H1 (cell line): ENCODE measurements at places on chromosomes 3 and 15. TPM values are rescaled to one million over a fixed set of nuclear protein-coding genes. Genes with fewer than 3 reads are reported as not detected.

GRCh38 chr15:28915935-28916334 is 30.2 kb downstream of the APBA2 start:
- no peak for DNase-seq

DNA sequence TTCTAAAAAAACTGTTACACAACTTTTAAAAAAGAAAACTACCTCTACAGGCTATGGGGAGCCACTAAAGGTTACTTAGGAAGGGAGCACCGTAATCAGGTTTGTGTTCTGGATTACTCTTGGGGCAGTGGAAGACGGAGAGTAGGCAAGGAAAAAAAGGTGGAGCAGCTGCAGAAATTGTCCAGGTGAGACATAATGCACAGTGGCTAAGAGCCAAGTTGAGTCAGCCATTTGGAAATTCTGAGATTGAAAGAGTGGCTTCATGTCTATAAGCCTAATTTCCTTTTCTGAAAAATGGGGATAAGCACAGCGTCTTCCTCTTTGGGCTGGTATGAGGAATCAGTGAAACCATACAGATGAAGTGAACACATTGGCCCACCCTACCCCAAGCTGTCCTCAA is 195.2 kb downstream of the CADPS start:
- no peak for DNase-seq

DNA sequence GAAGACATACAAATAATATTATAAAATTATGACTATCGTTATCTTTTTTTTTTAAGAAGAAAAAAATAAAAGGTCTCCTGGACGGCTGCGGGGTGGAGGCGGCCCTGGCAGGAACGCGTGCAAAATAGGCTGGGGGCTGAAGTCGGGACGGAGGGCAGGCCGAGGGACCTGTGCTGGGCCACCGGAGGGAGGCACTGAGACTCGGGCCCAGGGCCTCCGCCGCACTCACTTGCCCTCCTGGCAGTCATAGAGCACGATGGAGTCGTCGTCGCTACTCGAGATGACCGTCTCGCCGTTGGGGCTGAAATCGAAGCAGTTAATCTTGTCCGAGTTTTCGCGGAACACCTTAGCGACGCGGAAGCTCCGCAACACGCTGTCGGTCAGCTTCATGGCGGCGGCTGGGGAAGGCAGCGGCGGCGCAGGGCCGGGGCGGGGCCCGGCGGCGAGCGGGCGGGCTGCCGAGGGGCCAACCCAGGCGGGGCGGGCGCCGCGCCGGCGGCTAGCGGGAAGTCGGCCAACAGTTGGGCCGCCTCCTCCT is 408 bp downstream of the WDR82 start:
- DNase-seq: no peak

DNA sequence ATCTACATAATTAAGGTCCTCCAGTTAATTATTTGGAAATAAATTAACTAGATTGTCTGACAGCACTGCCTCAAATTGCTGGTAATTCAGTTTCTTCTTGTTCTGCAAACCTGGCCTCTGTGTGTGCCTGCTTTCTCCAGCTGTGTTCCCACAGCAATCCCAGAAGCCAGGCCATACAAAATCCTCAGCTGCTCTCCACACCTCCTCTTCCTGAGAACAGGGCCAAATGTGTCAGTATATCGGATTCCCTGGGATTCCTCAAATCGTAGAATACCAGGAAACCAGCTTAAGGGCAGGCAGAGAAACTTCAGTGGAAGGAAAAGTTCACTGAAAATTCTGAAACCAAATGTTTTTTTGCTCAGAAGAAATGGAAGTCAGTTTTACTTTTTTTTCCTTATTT is 261.4 kb downstream of the ZMAT3 start:
- DNase-seq: no peak

GRCh38 chr15:64985366-64986033 is 4.2 kb downstream of the SPG21 start:
- DNase-seq: peak; percentile 26

- no peak for DNase-seq
Measured at GRCh38 chr3:177795859-177796258, 598.6 kb upstream of the TBL1XR1 start.

GRCh38 chr3:11407644-11408043 is 135.4 kb downstream of the ATG7 start:
- no peak for DNase-seq

DNA sequence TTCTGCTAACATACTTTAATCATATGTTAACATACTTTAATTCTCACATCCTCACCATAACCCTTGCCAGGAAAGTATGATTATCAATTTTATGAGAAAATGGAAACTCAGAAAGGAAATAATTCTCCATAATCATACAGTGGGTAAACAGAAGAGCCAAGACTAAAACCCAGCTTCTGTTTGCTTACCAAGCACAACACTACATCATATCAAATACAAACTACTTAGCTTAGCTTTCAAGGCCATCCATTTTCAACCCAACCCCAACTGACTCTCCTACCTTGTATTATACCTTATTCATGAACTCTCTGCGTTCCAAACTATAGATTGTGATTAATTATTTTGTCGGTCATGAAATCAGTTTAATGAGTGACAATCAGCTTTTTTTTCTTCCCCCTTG is 9.0 kb downstream of the ZNF148 start:
- no peak for DNase-seq

- DNase-seq: no peak
Measured at GRCh38 chr15:73899197-73900094, 26.1 kb downstream of the TBC1D21 start.

DNA sequence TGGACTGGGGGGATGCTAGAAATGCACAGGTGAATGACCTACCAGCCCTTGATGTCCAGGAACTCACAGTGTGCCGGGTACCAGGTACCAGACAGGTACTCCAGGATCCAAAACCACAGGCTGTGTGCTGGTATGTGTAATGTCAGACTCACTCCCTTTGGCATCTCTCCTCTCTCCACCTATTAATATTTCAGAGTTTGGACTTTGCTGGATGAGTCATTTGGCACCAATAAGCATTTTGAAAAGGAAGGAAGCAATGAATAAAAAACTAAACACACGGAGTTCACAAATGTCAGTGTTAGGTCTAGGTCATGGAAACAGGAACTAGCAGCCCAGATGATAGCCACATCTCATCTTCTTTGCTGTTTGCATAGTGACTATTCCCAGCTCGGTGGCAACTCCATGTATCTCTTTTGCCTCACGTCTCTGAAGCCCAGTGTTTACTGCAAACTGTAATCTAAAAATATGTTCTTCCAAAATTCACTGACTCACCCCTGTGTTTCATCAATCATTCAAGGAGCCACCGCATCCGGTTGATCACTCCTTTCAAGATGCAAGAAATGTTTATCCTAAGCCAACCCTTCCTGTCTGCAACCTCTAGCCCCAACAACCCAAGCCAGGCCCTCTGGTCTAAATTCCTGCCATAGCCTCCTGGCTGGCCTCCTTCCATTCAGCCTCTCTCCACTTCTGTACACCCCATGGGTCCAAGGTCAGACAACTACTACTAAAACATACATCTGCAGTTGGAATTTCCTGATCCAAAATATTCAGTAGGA is 8.4 kb downstream of the ITGB5 start:
- no peak for DNase-seq

DNA sequence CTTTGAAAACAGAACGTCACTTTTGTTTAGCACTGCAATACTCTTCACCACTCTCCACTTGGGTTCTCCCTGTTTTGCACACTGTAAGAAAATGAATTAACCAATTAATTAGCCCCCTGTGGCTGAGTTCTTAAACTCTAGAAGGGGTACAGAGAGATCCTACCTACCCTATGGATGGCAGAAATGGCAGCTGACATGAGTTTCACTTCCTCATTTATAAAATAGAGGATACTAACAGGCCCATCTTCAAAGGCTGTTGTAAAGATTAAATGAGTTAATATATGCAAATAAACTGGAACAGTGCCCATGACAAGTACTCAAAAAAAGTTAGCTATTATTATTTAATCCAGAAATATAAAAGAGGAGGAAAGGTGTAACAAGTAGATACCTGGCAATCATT is 36.9 kb downstream of the SUCLG2 start:
- no peak for DNase-seq

- DNase-seq: no peak
Measured at GRCh38 chr3:78273326-78273725, 1233.4 kb downstream of the ROBO2 start.

DNA sequence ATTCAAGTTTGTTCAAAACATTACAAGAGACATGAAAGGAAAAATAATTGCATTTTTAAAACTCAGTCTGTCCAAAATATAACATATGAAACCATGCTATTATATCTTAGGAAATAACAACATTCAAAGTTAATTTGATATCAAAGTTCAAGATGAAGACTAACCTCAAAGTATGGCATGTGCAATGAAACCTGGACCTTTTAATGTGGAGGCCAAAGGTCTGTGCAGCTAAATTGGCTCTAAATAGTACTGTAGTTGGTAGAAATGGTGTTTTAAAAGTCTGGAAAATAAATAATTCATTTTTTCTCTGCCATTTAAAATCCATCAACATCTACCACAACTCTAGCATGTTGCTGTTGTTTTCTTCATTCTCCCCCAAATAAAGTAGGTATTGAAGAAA is 8.7 kb downstream of the GRAMD1C start:
- DNase-seq: no peak

- DNase-seq: no peak
Measured at GRCh38 chr3:35223632-35224394, 415.5 kb upstream of the ARPP21 start.

GRCh38 chr3:148896062-148896461 is 31.0 kb downstream of the CPA3 start:
- DNase-seq: no peak

- no peak for DNase-seq
Measured at GRCh38 chr3:176992978-176993377, 204.3 kb downstream of the TBL1XR1 start.

GRCh38 chr3:36700537-36701248 is 63.7 kb downstream of the DCLK3 start:
- peak; percentile 73 for DNase-seq

DNA sequence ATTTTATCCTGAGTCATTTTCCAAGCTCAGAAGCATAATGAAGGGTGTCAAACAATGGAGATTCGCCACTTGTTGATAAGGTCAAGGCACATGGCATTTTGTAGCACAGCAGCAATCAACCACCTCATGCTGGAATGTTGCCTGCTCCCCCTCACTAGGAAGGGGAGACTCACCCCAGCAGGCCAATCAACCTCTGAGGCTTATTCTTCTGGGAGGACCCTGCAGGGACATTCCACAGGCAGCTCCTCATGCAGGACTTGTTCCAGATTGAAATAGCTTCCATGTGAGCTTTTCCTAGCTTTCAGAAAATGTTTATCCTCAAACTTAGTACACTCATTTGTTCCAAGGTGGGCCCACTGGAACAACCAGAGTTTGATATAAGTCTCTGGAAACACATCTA is 77.6 kb downstream of the SSR3 start:
- DNase-seq: no peak

- DNase-seq: no peak
Measured at GRCh38 chr15:69474846-69475455, 22.3 kb downstream of the RPLP1 start.

DNA sequence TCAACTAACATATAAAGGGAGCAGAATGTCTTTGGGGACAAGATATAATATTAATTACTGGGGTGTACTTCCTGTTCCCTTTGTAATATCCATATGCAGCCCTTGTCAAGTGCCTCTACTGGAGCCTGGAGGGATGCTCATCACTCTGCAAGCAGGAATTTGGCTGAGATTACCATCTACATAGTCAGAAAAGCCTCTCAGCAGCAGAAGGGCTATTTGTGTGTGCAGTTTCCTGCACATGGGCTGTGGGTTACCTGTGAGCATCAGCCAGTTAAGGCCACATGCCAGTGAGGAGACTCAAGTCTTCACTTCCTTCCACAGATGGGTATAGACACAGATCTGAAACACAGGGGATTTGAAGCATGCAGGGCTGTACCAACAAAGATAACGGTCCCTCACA is 278.1 kb upstream of the PLSCR5 start:
- no peak for DNase-seq

DNA sequence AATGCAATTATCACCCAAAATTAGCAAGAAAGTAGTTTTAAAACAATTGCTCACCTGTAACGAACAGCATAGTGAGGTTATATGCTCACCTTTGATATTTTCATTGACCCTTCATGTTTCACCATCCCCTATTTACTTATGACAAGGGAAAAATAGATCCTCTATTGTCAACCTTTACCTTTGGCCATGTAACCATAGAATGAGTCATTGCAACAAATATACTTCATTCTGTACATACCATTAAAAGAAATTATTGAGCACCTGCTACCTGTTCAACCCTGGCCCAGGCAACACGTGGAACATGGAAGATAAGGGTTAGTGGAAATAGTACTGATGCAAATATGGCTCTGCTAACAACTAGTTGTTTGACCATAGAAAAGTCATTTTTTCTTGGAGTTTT is 20.2 kb downstream of the LSAMP start:
- no peak for DNase-seq

- DNase-seq: no peak
Measured at GRCh38 chr15:96076350-96076749, 254.2 kb upstream of the NR2F2 start.

DNA sequence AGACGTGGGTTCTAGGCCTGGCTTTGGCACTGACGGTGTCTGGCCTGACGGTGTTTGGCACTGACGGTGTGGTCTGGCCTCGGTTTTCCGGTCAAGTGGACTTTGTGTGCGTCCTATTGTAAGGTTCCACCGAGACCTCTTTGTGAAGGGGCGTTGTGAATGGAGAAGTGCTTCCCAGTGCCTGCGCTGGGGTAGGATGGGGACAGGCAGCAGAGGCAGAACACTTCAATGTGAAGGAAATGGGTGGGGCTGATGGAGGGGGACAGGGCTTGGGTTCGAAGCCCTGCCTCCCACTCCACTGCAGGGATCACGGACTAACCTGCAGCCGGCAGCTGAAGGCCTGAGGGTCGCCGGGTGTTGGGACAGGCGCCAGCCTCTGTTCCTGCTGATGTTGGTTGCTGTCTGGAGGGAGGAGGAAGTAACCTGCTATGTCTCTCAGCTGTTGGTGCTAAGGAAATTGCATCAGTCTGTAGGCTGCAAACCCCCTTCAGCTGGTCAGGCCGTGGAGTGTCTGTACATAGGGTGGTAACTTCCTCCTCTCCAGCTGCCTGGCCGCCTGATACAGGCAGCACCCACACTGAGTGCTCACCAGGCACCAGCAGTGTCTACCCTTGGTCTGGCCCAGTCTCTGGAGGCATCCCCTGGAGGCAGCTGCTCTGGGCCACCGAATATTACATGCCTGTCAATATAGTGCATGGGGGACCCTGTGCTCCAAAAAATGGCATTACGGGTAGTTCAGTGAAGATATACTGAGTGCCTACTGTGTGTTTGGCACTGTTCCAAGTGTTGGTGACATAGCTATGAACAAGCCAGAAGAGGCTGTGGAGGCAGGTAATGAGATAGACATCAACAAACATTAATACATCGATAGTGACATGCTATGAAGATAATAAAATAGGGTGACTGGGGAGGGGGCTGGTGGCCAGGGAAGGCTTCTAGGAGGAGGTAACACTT is 1.1 kb downstream of the TM6SF1 start:
- DNase-seq: no peak

The FANCD2OS gene
- not detected in 2 replicates for total RNA-seq

The ZNF662 gene
- not detected in 2 replicates for total RNA-seq

The CHL1 gene
- total RNA-seq: 0.33 and 0.99 TPM in 2 replicates

The CCR9 gene
- not detected in 2 replicates for total RNA-seq

The GADL1 gene
- 0.30 and 0.36 TPM in 2 replicates for total RNA-seq

The RHOV gene
- total RNA-seq: 2.4 and 2.7 TPM in 2 replicates

The C3orf20 gene
- total RNA-seq: not detected in 2 replicates

The CHRFAM7A gene
- 3.3 and 7.3 TPM in 2 replicates for total RNA-seq
